NCI-H187 treated with DMSO at 0.1 percent for 48 hours (cell line): ENCODE measurements at places on chromosomes 6 and 20.

- no peak for DNase-seq
These were observed 28.6 kb downstream of the C6orf89 start for GRCh38 chr6:36914227-36914794.

- DNase-seq = no peak
These were observed 27.4 kb upstream of the HLA-G start for GRCh38 chr6:29800254-29800653.

DNA sequence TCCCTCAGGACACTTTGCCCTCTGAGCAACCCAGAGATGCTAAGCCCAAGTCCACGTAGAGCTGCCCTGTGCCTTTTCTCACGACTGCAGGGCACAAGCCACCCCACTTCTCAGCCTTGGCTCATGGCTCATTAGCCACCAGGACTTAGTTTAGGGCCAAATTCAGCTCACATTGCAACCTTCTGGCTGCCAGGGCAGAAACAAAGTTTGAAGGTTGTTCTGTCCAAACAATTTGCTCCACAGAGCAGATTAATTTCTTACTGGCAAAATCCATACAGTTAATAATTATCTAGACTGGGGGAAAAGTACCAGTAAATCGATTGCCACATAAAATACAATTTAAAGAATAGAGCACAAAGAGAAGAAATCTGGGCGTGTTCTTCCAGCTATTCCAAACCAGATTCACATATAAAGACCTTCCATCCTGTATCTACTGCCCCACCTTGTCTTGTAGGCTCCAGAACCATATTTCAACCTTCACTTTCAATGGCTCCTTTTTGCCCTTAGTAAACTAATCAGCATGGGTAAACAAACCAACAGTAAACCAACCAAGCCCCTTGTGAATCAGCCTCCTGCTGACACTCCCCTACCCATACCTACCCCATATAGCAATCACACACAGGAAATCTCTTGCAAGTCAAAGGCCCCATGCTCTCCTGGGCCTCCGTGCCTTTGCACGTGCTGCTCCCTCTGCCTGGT is 101.9 kb downstream of the QRSL1 start:
- DNase-seq = no peak

DNA sequence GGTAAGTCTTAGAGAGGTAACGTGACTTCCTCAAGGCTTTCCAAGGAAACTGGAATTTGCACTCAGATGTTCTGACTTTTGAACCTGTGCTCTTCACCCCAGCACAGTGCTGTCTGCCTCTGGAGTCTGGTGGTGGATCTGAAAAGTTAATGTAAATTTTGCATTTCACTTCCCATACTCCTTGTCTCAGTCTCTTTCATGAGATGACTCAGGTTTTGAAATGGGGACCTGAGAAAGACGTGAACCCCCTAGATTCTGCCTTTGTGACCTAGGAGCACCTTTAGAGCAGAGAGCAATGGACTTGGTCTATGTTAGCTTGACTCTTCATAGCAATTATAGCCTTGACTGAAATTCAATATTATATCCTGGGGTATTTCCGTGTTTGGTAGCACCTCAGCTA is 223.0 kb downstream of the QKI start:
- DNase-seq = no peak

DNA sequence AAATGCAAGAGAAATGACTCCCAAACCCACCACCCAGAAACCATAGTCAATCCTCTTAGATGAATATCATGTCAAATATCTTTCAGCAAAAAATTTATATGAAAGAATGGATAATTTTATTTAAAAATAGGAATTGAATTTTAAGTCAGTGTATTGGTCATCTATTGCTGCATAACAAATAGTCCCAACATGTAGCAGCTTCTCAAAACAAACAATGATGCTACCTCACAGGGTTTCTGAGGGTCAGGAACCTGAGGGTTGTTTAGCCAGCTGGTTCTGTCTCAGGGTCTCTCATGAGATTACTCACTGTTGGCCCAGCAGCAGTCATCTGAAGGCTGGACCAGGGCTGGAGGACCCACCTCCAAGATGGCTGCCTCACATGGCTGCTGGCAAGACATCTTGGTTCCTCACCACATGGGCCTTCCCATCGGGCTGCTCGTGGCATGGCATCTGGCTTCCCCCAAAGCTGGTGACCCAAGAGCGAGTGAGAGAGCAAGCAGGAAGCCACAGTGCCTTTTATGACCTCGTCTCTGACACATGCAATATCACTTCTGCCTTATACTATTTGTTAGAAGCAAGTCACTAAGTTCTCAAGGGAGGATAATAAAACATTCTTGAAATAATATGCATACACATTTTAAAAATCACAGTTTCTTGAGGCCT is 36.3 kb downstream of the BANF2 start:
- DNase-seq = no peak

DNA sequence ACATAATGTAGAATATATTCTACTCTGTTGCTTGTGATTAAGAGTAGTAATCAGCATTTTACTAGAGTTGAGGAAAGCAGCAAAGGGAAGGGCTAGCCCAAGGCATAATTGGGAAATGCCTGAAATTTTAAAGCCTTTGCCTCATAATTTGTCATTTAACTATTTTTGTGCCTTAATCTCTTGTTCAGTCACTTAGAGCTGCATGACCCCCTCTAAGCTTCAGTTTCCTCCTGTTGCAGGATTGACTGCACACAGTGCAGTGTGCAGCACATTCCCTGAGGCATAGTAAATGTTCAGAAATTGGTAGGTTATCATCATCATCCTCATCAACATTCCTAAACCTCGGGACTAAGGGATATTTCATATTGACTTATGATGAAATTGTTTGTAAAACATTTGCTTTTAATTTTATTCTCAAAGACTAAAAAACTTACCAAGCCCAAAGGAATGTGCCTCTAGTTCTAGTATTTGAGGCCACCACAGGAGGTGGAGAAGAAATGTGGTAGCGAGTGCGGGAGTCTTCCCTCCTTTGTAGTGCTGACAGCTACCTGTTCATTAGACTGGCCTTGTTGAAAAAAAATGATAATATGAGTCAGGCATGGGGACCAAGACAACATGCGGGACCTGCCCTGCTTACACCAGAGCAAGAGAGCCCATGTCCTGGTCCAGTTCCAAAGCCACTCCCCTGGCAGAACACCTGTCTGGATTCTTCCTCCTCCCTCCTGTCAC is 14.8 kb upstream of the TENT5A start:
- no peak for DNase-seq

- DNase-seq = no peak
These were observed 231.6 kb downstream of the THBS2 start for GRCh38 chr6:169022079-169022478.

- DNase-seq = no peak
These were observed 1.5 kb downstream of the LAMA4 start for GRCh38 chr6:112252571-112253497.

DNA sequence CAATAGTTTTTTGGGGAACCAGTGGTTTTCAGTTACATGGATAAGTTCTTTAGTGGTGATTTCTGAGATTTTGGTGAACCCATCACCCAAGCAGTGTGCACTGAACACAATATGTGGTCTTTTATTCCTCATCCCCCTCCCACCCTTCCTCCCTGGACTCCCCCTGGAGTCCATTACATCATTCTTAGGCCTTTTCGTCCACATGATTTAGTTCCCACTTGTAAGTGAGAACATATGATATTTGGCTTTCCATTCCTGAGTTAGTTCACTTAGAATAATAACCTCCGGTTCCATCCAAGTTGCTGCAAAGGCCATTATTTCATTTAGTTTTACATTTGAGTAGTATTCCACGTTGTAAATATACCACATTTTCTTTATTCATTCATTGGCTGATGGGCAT is 28.3 kb downstream of the RPP40 start:
- DNase-seq = no peak

DNA sequence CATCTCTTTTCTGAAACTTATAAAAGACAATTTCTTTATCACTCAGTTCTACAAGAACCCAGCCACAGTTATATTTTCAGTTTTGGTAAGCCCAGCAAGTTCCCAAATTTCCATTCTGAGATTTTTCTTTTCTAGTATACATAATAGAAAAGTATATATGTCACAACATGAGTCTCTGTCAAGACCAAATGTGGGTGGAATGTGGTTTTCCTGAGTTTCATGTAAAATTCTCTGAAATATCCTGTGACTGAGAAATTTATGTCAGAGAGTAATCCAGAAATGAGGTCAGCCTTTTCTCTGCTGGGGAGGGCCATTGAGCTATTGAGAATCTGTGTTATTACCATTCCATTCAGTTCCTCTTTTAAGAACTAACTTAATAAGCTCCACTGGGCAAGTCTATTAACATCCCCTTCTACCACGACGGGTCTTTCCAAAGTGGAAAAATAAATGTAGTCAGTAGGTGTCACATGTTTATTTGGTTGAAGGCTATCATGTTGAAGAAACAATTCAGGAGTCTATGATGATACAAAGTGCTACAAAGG is 100.7 kb upstream of the HMGN3 start:
- no peak for DNase-seq

DNA sequence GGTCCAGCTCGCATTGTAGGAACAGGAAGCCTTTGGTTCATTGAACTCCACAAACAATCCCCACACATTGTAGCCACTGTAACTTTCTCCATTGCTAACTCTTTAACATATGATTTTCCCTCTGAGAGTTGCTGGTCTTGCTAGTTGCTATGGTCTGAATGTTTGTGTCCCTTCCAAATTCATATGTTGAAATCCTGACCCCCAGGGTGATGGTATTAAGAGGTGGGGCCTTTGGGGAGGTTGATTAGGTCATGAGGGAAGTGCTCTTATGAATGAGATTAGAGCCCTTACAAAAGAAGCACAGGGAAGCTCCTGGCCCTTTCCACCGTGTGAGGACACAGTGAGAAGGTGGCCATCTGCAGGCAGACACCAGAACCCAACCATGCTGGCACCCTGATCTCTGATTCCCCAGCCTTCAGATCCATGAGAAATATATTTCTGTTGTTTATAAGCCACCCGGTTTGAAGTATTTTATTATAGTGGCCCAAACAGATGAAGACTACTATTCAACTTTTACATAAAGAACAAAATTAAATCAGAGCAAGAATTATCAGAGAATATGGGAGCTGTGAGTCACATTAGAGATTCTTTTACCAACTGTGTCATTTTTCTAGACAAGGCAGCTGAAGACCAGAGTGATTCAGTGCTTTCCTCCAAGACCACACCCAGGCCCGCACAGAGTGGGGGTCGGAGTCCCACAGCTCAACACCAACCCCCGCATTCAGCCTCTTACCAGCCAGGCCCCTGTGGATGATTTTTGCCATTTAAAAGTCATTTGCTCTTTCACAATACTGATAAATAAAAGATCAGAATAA is 143.0 kb downstream of the SAMD5 start:
- no peak for DNase-seq

DNA sequence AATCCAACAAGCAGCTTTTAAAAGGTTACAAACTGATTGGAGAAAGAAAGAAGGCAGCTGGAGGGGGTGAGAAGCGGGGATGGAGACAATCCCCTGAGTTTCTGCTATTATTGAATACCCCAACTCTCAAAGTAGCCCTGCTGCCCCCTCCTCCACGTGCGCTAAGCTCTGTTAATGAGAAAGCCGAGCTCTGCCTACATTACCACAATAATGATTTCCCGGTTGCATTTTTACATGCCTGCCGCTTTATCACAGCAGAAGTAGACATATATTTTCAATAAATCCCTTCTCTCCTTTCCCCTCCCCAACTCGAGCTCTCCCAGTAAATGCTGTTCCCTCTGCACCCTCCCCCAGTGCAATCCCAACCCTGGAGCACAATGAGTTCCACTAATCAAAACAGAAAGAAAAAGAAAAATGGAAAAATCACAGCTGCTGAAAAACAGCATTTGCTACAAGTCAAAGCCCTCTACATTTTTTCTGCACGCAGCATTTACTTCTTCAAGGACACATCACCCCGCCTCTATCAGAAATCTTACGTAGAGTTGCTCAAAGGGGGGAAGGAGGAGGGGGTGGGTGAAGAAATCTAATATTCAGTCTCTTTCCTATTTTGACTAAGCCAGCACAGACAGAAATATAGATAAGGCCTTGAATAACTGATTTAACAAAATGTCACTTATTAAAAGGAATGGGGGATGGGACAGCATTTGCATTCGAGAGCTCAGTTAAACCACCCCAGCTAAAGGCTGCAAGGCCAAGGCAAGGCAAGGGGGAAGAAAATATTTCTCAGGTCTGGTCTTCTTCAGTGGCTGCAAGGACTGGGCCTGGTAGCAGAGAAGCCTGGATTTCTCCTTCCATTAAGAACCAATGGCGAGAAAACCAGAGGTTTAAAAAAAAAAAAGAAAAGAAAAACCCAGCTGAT is 10.7 kb downstream of the TRERF1 start:
- DNase-seq = no peak

GRCh38 chr6:100203400-100203799 is 209.4 kb upstream of the MCHR2 start:
- no peak for DNase-seq

DNA sequence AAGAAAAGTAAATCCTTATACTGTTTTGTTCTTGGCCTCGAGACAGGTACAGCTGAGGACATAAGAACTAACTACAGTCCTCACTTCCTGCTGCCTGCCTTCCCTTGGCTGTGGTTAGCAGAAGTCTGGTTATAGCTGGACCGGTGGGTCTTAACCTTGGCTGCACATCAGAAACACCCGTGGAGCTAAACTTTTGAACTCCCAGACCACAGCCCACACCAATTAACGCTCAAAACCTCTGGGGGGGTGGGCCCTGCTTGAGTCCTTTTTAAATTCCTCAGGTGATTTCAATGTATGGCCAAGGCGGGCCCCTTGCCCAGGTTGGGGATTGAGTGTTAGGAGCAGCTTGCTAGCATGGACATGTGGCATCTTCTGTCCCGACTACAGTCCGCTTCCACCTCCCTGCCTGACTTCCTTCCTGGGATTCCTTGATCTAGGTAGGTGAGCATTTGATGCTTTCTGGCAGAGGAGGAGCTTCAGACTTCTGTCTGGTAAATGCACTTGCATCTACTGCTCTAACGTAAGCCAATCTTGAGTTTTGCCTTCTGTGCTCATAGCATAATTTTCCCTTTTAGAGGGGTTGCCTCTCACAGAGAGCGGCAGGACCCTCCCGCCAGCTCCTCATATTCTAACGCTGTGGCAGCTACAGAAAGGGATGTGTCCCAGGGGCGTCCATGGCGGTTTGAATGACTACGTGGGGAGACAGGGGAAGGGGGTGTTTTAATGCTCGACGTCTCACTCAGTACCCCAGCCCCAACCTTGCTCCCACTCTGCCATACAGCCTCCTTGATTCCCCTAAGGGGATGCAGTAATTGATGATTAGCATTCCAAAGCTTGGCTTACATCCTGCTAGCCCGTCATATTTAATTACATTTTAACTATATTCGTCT is 390.1 kb downstream of the ZFAND3 start:
- no peak for DNase-seq

GRCh38 chr6:102313699-102314098 is 920.2 kb downstream of the GRIK2 start:
- DNase-seq = no peak

DNA sequence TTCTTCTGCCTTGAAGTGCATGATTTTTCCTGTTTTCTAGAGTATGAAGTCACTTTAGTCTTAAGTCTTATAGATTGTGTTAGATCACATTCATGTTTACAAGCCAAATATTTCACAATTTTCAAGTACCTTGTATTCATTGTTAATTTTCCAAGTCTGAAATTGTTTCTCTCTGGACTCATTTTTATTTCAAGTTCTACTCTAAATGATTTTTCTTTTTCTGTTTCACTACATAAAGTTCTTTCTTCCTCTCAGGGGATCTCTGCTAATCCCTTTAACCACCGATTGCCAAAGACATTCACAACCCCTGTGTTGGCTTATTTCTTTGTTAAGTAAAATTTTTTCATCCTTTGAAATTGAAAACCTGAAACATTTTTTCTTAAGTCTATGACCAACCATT is 805.7 kb downstream of the KIF16B start:
- no peak for DNase-seq
